Aorta (tissue), 5 donors: ENCODE measurements at places on chromosomes 6 and 20. TPM values are rescaled to one million over a fixed set of nuclear protein-coding genes. Genes with fewer than 3 reads are reported as not detected.

DNA sequence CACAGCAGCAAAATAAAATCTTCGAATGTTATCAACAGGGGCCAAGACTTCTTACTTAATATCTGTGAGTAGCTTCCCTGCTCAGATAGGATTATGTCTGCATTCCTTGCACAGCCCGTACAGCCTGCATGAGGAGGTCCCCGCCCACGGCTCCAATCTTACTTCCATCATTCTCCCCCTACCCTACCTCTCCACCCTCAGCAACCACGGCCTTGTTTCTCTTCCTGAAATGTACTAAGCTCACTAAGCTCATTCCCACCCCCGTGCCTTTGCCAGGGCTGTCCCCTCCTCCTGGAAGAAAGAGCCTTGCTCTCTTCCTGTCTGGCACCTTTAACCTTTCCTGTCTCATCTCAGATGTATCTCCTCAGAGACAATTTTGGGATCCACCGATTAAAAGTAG, 120.4 kb downstream of the BCAS1 start:
- no peaks in the 10 kb centered on the region for H3K4me1 ChIP-seq
- H3K4me3 ChIP-seq, result no peak overlapping the region
- no peak overlapping the region for H3K27ac ChIP-seq

DNA sequence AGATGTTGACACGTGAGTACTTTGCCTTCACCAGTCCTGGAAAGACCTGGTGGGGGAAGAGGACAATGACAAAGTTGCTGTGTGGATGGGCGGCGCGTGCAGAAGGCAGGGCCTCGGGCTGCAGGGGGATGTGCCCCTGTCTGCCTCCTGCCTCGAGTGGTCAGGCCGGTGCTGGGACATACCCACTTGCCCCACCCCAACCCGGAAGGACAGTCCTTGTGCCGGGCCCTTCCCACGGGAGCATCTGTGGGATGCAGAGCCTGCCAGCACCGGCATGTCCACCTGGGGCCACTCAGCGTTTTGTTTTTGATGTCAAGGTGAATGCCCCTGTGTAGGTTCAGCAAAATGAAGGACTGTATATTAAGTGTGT, 60.5 kb upstream of the BHLHE23 start:
- no peaks in the 10 kb centered on the region for H3K27me3 ChIP-seq

GRCh38 chr6:26195376-26195923, 108.2 kb downstream of the HFE start:
- peak overlapping the region; percentile 62 for H3K4me3 ChIP-seq
- H3K36me3 ChIP-seq, result no peaks in the 10 kb centered on the region
- DNase-seq, result peak; percentile 97
- H3K4me1 ChIP-seq, result no peaks in the 10 kb centered on the region
- no peaks in the 10 kb centered on the region for H3K27me3 ChIP-seq
- H3K27ac ChIP-seq, result peak overlapping the region; percentile 99

DNA sequence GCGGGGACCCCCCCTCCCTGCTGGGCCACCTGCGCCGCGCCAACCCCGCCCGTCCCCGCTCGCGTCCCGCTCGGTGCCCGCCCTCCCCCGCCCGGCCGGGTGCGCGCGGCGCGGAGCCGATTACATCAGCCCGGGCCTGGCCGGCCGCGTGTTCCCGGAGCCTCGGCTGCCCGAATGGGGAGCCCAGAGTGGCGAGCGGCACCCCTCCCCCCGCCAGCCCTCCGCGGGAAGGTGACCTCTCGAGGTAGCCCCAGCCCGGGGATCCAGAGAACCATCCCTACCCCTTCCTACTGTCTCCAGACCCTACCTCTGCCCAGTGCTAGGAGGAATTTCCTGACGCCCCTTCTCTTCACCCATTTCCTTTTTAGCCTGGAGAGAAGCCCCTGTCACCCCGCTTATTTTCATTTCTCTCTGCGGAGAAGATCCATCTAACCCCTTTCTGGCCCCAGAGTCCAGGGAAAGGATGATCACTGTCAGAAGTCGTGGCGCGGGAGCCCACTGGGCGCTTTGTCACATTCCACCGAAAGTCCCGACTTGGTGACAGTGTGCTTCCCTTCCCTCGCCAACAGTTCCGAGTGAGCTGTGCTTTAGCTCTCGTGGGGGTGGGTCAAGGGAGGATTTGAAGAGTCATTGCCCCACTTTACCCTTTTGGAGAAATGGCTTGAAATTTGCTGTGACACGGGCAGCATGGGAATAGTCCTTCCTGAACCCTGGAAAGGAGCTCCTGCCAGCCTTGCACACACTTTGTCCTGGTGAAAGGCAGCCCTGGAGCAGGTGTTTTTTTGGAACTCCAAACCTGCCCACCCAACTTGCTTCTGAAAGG, 2.1 kb downstream of the VEGFA start:
- H3K36me3 ChIP-seq, result no peaks in the 10 kb centered on the region
- H3K4me1 ChIP-seq, result no peaks in the 10 kb centered on the region
- peaks cover 1% of the 10 kb centered on the region for H3K27me3 ChIP-seq

DNA sequence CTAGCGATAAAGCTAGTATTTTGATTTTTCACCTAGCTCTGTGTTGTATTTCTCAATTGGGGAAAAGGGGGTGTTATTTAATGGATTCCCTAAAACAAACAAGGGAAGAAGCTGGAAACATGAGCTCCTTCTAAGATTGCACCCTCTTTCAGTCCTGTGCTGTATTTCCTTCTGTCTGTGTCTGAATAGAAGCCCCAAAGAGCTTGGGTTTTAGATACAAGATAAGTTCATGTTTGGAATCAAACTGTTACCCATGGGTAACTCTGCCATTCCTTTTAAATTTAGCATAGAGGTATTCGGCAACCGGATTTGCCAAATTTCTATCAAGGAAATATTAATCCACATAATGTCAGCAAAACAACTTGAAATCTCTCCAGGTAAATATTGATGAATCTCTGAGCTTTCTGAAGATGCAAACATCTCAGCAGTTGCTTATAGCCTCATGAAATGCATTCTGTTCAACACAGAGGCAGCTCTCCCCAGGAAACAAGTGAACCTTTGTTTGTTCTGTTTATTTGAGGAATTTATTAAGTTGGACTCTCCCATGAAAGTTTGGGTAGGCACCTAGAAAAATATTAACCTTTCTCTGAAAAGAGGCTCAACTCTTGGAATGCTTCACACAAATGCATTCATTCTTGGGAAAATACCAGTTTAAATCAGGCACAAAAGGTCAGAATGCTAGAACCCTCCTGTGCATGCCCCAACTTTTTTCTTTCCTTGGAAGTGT, 9.9 kb upstream of the SCGN start:
- H3K4me3 ChIP-seq, result no peak overlapping the region
- no peak for DNase-seq
- H3K4me1 ChIP-seq, result no peaks in the 10 kb centered on the region
- H3K36me3 ChIP-seq, result no peaks in the 10 kb centered on the region

DNA sequence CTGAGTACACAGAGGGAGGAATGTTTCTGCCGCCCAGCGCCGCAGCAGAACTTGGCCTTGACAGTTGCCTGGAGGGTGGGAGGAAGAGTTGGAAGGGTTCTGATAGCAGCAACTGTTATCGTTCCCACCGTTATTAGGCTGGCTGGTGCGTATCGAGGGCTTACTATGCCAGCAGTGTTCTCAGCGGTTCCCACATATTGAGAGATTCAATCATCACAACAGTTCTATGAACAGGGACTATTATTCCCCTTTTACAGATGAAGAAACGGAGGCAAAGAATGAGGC, 380.1 kb upstream of the SULF2 start:
- H3K27me3 ChIP-seq, result no peaks in the 10 kb centered on the region
- no peak overlapping the region for H3K27ac ChIP-seq
- no peak overlapping the region for H3K4me3 ChIP-seq

DNA sequence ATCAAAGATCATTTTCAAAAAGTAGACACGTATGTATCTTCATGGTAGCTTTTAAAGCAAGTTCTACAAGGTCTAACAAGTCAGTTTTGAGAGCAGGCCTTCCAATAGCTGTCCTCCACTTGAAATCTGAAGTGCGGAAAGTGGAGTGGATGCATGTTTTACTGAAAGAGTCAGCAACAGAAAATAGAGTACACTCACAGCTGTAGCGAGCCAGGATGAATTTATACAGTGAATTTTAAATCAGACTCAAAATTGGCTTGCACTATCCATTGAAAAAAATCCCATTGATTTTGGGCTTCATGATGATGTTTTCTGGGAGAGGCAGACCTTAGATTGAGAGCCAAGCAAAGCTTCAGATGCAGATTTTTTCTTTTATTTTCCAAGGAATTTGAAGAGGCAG, 80.6 kb downstream of the GJA10 start:
- no peak overlapping the region for H3K4me3 ChIP-seq
- H3K27me3 ChIP-seq, result no peaks in the 10 kb centered on the region
- no peak overlapping the region for H3K27ac ChIP-seq
- H3K4me1 ChIP-seq, result peaks cover 2% of the 10 kb centered on the region

GRCh38 chr6:154122195-154122925, 83.3 kb downstream of the OPRM1 start:
- DNase-seq, result no peak
- H3K36me3 ChIP-seq, result no peaks in the 10 kb centered on the region
- no peak overlapping the region for H3K4me3 ChIP-seq
- H3K27ac ChIP-seq, result no peak overlapping the region
- no peaks in the 10 kb centered on the region for H3K27me3 ChIP-seq

Gene ERVFRD-1
- total RNA-seq, result not detected

GRCh38 chr6:122753688-122754056, 25.8 kb upstream of the FABP7 start:
- H3K4me1 ChIP-seq, result no peaks in the 10 kb centered on the region
- H3K36me3 ChIP-seq, result no peaks in the 10 kb centered on the region
- H3K27ac ChIP-seq, result no peak overlapping the region

- H3K4me3 ChIP-seq, result no peak overlapping the region
- no peak overlapping the region for H3K27ac ChIP-seq
- H3K36me3 ChIP-seq, result no peaks in the 10 kb centered on the region
- no peak for DNase-seq
- H3K27me3 ChIP-seq, result no peaks in the 10 kb centered on the region
- no peaks in the 10 kb centered on the region for H3K4me1 ChIP-seq
These were observed 25.9 kb downstream of the PLAGL2 start for GRCh38 chr20:32181606-32182005.

- peak overlapping the region; percentile 41 for H3K27ac ChIP-seq
- no peak overlapping the region for H3K4me3 ChIP-seq
- no peaks in the 10 kb centered on the region for H3K27me3 ChIP-seq
- no peaks in the 10 kb centered on the region for H3K36me3 ChIP-seq
- no peak for DNase-seq
These were observed 85.6 kb upstream of the CARMIL1 start for GRCh38 chr6:25193460-25194171.

DNA sequence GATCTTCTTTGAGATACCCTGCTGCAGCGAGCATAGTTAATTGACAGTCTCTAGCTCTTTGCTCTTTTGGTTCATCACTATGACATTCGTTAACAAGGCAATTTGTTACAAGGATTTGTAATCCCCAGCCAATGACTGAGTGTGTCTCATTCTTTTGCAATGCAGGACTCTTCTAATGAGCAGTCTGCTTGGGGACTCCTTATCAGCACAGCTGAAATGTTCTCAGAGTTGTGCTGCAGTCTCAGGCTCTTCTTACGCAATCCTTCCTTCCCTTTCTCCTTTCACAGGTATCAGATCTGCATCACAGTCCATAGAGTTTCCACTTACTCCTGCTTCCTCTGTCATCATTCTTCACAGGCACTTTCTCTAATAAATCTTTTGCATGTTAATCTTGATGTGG, 161.2 kb upstream of the OGFRL1 start:
- no peaks in the 10 kb centered on the region for H3K36me3 ChIP-seq
- H3K4me3 ChIP-seq, result no peak overlapping the region
- H3K27ac ChIP-seq, result no peak overlapping the region
- H3K4me1 ChIP-seq, result no peaks in the 10 kb centered on the region
- DNase-seq, result no peak
- no peaks in the 10 kb centered on the region for H3K27me3 ChIP-seq

DNA sequence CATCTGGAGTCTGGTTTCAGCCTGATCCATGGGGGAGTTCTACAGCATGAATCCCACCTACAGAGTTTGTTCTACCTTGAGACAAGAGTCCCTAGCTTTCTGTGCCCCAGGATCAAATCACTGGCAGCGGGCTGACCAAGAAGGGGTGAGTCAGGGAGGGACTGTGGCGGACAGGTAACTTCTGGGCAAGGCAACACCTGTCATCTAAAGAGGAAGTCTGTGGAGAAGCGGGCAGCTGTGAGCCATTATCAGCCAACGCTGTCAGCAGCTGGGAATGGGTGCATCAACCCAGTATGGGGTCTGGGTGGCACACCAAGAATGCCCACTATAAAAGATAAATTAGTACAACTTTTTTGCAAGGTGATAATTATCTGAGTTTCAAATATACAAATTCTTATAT, 45.9 kb downstream of the UBE3D start:
- H3K4me3 ChIP-seq, result no peak overlapping the region
- no peak for DNase-seq
- no peak overlapping the region for H3K27ac ChIP-seq
- H3K27me3 ChIP-seq, result no peaks in the 10 kb centered on the region

- no peak overlapping the region for H3K4me3 ChIP-seq
- no peaks in the 10 kb centered on the region for H3K4me1 ChIP-seq
- H3K27me3 ChIP-seq, result no peaks in the 10 kb centered on the region
These were observed 43.0 kb downstream of the GOPC start for GRCh38 chr6:117559299-117559698.

GRCh38 chr20:58239216-58239615, 10.8 kb upstream of the ANKRD60 start:
- no peaks in the 10 kb centered on the region for H3K4me1 ChIP-seq
- H3K27me3 ChIP-seq, result no peaks in the 10 kb centered on the region
- DNase-seq, result no peak
- no peak overlapping the region for H3K27ac ChIP-seq
- H3K36me3 ChIP-seq, result peaks cover 4% of the 10 kb centered on the region

DNA sequence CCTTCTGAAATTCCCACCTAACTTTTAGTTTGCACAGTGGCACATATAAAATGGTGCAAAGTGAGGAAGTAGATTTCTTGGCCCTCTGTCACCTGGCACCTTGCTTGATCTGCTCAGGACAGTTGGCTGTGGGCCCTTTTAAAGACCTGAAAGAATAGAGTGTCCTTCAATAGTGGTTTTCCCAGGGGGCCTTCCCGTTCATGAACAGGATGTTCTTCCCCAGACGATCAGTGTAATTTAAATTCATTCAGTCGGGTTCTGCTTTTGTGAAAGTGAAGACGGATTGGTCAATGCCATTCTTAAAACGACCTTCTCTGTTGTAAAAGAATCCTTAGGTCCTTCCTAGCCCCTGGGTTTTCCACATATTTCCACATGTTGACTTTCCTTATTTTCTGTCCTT, 178.5 kb downstream of the SASH1 start:
- H3K36me3 ChIP-seq, result peaks cover 4% of the 10 kb centered on the region
- no peaks in the 10 kb centered on the region for H3K4me1 ChIP-seq
- H3K27ac ChIP-seq, result peak overlapping the region; percentile 78
- DNase-seq, result no peak
- H3K27me3 ChIP-seq, result no peaks in the 10 kb centered on the region

DNA sequence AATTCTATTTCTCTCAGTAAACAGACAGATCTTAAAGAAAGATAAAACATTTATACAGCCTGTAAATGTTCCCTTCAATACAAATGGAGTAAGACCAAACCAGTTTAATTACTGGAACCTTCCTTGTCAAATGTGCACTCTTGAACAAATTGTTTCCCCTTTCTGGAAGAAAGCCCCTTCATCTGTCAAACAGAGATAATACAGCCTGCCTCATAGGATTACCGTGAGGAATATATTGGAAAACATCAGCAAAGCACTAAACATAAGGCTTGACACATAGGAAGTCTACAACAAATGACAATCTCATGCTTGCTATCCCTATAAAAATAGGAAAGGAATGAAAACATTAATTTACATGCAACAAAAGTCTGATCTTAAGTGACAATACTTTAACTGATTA, 173.8 kb downstream of the PTPRK start:
- no peaks in the 10 kb centered on the region for H3K36me3 ChIP-seq
- H3K4me3 ChIP-seq, result no peak overlapping the region
- H3K4me1 ChIP-seq, result peaks cover 2% of the 10 kb centered on the region
- H3K27me3 ChIP-seq, result no peaks in the 10 kb centered on the region

- no peaks in the 10 kb centered on the region for H3K36me3 ChIP-seq
- DNase-seq, result no peak
- H3K27ac ChIP-seq, result no peak overlapping the region
- no peak overlapping the region for H3K4me3 ChIP-seq
- H3K27me3 ChIP-seq, result no peaks in the 10 kb centered on the region
- no peaks in the 10 kb centered on the region for H3K4me1 ChIP-seq
These were observed 52.7 kb upstream of the TMEM181 start for GRCh38 chr6:158507174-158507573.
